ENCODE measurements at places on chromosomes 2 and 18.

GRCh38 chr18:5512176-5512575, 31.6 kb downstream of the EPB41L3 start:
- no peak for DNase-seq

GRCh38 chr2:8329660-8330622, 351.9 kb upstream of the ID2 start:
- DNase-seq = no peak

DNA sequence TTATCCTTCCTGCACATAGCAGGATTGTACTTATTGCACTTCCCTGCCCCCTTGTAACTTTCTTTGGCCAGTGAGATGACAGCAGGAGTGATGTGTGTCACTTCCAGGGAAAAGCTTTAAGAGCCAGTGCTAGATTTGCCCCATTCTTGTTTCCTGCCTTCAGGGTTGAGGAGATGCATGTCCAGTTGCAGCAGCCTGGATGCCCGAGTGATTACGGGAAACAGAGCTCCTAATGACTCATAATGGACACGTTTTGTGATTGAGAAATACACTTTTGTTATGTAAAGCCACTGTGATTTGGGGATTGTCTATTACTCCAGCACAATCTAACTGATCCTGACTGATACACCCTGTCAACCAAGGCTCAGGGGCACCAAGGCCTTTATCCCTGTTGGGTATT, 5.0 kb upstream of the TET3 start:
- DNase-seq = peak; percentile 55

DNA sequence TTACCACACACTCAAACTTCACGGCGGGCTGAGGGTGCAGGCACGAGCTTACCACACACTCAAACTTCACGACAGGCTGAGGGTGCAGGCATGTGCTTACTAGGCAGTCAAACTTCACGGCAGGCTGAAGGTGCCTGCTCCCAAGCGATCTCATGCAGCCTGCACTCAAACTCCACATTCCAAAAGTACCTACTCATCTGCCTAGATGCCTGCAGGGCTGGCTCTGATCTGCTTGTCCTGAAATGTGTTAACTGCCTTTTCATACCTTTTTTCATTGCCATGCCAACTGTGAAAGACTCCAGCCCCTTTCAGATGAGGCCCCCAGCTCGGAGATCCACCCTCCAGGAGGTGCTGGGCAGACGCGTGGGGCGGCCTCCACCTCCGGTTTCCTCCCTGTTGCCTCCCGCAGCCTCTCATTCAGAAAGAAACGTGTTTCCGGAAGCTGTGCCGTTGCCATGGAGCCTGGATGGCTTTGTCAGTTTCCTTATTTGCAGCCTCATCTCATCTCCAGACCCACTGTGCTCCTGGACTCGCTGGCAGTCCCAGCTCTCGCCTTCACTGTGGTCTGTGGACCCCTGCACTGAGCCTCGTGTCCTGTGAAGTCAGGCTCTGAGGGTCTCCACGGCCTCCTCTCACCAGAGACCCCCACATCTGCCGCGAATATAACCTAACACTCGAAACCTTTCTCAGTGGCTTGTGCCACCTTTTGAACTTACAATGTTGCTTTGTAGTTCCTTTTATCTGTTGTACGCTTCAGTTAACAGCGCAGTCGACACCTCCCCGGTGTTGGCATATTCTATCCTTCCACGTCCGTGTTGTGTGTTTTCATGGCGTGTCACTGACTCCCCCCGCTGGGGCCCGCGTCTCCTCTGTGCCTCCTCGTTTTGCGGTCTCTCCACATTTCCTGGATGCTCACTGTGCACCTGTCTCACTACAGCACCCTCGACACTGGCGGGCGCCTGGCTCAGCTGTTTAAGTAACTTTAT, 106.1 kb upstream of the ALKAL2 start:
- peak; percentile 24 for DNase-seq
